ENCODE measurements at places on chromosomes 2 and 18.

GRCh38 chr2:210046851-210047500, 44.5 kb downstream of the RPE start:
- DNase-seq: no peak

DNA sequence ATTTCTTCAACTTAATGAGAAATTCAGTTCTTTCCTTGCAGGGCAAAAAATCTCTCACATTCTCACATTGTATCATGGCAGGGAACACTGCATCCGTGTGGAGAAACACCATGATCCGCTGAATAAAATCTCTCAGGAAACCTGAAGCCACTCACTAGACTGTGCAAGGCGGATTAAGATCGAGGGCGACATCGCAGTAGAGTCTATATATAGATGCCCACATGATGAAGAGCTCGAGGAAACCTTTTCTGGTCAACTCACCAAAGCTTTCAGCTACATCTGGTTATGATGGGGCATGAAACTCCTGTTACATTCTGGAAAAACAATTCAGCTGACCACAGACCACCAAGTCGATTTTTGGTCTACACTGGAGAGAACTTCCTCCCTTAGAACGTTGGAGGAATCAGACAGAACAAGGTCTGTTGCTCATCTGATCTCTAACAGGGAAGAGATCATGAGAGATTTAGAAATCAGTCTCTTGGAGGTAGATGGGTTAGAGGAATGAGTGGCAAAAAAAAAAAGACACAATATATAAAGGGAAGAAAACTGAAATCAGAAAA, 162.9 kb upstream of the ZNF516 start:
- no peak for DNase-seq

DNA sequence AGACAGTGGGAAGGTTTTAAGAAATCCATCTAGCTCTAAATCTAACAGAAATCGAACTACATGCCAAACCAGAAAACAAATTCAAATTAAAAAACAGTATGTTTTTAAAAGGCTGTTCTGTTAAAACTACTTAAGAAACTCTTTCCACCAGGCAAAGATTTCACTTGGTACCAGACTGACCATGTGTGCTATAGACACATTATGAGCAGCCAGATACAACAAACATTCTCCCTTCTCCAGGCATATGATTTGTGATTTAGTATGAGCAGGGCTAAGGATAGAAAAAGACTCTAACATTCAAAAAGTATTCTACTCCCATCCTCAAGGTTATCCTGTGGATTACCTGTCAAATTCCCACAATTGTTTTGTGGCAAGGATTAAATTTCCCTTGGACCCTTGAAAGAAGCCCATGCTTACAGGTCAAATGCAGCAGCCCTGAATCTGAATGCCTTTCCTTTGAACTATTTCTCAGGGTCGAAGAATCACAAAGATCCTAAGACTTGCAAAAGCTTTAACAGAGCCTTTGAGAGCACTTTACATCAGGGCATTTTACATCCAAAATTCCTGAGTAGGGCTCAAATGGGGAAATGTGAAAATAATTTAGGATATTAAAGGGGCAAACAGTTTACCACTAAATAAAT, 42.5 kb upstream of the TTC32 start:
- no peak for DNase-seq

GRCh38 chr2:21833767-21834166, 710.0 kb downstream of the TDRD15 start:
- no peak for DNase-seq

- no peak for DNase-seq
Observed at GRCh38 chr2:126802316-126802715, 96.4 kb upstream of the TEX51 start.

DNA sequence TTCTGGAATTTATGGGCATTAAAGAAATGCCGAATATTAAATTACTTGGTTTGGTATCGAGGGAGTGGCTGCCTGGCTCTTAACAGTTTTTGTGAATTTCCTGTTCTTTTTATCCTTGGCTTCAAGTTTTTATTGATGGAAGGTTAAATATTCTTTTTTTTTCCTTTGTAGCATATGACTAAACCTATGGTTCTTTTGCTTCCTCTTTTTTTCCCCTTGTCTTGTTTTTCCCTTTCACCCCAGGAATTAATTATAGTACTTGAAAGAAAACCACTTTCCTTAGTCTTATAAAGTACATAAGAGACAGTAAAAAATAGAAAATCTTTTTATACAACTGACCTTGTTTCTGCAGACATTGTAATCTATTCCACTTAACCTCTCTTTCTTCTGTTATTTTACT, 42.4 kb downstream of the MGAT5 start:
- no peak for DNase-seq

- DNase-seq: no peak
Observed at GRCh38 chr2:182818501-182818900, 47.9 kb downstream of the FRZB start.

DNA sequence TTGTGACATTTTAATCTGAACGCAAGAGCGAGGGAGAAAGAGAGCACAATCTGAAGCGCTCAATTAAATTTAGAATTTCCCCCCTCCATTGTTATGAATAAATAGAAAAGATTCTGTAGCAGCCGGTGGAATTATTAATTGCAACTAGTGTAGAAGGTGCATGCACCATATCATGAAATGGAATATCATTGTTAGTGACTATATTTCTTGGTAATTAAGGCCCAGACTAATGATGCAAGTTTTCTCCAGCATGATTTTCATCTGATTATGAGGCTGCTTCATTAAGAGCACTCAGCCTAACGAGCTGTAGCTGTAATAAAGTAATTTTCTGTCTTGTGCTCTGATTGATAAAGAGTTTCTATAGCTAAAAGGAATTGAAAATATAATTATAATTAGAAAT, 432.2 kb upstream of the SPRED2 start:
- no peak for DNase-seq

DNA sequence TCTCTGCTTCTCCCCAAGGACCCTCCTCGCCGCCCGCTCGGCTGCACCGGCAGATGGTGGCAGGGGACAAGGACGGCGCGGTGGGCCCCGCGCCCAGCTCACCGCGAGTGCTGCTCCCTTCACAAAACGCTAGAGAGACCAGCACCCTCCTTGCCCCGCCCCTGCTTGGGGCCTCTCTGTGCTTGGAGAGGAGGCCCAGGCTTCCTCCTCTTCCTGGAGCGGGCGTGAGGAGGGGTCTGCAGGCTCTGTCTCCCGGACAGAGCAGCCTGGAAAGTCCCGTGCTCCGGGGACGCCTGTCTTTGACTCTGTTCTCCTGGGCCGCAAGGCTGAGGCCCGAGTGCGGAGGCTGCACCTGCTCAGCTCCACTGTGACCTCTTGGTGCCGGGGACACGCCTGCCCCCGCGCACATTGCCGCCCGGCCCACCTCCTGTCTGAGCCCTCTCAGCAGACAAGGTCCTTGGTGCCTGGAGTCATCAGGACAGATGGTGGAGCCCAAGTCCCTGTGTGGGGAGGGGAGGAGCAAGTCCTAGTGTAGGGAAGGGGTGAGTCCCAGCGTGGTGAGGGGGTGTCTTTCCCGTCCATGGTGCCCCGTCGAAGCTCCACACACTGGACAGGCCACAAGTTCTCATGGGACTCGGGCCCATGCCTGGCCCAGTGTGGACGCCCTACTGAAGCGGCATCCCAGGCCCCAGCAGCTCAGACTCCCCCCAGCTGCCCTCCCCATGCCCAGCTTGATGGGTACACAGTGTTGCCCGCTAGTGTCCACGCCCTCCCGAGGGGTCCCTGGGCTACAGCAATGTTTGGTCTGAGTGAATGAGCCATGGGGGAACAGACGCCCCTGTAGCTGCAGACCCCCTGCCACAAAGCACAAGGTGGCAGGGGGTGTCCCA, 33.8 kb downstream of the RTP5 start:
- DNase-seq: no peak

DNA sequence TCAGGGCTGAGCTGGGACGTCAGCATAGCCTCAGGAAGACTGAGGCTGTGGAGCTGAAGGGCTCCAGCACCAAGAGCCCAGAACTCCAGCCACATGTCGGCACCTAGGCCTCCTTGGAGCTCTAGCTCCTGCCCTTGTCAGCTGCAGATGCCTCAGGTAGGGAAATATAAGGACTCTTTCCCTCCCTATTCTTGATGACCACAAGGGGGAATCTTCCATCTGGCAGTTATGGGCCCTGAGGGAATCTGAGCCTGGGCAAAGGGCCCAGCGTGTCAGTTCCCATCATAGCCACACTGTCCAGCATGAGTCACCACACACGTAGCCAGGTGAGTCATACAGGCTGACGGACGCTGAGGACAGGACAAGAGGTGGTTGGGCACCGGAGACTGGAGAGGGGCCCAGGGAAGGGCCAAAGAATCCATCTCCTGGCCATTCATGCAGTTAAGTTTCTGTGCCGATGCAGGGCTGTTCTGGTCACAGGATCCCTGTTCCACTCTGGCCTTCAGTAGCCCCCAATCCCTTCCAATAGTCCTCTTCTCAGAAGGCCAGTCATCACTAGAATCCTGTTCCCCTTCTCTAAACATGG, 1.8 kb downstream of the MPV17 start:
- no peak for DNase-seq

DNA sequence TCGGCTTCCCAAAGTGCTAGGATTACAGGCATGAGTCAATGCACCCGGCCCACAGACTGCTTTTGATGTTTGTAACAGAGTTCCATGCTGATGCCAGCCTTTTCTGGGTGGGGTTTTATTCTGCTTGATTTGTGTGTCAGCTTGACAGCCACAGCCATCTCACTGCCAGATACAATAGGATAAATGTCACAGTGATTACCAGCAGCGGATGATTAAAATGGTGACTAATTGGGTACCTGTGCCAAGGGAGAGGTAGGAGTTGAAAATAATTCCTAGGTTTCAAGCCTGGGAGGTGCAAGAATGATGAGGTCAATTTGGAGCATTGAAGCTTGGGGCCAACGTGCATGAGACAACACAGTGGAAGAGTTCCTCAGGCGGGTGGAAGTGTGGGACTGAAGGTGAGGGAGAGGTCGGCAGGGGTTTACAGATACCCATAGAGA, 39.4 kb downstream of the SH2D6 start:
- DNase-seq: no peak

- DNase-seq: peak; percentile 16
Observed at GRCh38 chr2:206873423-206873822, 65.9 kb upstream of the CPO start.

DNA sequence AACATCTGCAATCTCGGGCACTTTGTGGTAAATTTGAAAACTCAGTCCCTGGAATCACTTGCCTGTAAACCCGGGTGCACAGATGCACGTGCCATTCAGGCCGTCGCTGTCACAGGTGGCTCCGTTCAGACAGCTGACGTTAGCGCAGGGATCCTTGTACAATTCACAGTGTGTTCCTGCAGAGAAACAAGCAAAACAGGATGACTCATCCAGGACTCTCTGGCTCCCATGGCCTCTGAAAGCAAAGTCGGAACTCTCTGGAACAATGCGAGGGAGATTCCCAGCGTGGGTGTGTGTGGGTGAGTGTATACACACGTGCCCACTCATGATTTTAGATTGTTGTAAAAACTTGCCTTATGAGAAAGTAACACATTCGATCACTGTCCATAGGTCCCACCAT, 136.1 kb upstream of the PID1 start:
- DNase-seq: peak; percentile 18

- DNase-seq: no peak
Observed at GRCh38 chr2:152067823-152068222, 31.0 kb downstream of the CACNB4 start.

GRCh38 chr18:26654616-26655524, 106.5 kb upstream of the KCTD1 start:
- DNase-seq: peak; percentile 52

DNA sequence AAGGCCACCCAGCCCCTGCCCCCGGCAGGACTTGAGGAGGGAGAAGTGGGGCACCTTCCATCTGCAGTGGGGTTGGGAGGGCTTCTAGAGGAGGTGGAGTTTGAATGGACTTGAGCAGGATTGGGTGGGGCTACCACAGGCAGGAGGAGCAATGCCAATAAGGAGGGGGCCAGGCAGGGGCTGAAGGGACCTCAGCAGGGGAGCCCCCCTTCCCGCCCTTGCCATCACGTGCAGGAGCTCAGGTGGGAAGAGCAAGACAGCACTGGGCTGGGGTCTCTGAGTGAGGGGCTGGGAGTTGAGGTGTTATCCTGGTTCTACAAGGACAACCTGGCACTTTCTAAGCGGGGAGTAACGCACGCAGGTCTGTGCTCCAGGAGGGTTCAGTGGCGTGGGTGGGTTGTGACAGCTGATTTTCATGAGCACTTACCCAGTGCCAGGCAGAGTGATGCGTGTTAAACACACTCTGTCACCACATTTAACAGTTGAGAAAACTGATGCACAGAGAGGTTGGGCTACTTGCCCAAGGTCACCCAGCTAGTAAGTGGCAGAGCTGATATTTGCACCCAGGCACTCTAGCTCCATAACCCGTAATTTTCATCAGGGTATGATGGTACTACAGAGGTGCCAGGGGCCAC, 4.8 kb downstream of the CHRND start:
- no peak for DNase-seq

GRCh38 chr18:69956665-69957620, 9.3 kb upstream of the CD226 start:
- DNase-seq: no peak

DNA sequence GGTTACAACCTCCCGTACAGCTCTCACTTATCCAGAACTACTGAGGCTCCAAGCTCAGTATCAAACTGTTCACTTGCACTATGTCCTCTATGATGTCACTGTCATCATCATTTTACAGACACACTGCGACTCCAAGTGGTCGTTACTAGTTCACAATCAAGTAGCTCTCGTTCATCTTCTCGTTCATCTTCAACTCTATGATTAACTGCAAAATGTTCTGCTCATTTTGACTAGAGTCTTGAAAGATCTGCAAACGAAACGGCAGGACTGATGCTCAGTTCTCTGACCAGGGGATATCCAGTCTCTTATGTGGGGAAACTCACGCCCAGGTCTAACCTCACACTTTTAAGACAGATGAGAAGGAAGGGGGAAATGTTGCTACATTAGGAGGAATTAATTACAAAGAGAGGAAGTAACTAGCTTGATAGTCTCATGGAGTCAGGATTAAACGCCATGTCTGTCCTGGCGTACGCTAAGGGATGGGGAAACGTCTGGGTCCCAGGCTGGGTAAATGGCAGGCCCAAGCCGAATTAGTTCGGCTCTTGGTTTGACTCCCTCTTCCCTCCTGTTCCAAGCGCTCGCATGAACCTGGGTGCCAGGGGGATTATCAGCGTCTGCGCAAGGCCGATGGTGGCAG, 794 bp upstream of the CHCHD5 start:
- no peak for DNase-seq

DNA sequence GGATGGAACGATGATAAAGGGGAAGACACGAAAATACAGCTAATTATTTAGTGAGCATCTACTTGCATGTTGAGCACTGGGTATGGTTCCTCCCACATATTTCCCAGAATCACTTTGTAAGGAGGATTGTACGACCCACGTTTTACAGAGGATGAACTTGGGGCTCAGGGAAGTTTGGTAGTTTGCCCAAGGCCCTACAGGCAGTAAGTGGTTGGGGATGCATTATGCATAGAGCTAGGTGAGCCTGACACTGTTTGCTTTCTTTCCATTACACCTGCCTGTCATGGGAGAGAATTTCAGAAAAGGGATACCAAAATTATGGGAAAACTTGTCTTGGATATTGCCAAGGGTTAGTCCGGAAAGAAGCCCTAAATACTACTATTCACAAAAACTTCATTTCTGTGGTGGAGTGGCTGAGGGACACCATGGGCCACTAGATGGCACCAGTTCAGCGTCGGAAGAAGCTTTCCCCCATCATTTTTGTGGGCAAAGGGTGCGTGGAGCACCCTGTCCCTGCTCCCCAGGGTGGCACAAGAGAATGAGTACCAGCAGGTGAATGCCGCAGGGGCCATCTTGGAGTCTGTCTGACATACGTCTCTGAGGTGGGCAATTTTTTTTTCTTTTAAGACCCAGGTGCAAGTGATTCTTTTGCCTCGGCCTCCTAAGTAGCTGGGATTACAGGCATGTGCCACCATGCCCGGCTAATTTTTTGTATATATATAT, 23.5 kb upstream of the C18orf32 start:
- peak; percentile 66 for DNase-seq

GRCh38 chr2:95346738-95347671, 49.9 kb downstream of the KCNIP3 start:
- no peak for DNase-seq

All from NCI-H748 treated with DMSO at 0.1 percent for 48 hours (cell line).